ENCODE measurements at places on chromosomes 2 and 18.

DNA sequence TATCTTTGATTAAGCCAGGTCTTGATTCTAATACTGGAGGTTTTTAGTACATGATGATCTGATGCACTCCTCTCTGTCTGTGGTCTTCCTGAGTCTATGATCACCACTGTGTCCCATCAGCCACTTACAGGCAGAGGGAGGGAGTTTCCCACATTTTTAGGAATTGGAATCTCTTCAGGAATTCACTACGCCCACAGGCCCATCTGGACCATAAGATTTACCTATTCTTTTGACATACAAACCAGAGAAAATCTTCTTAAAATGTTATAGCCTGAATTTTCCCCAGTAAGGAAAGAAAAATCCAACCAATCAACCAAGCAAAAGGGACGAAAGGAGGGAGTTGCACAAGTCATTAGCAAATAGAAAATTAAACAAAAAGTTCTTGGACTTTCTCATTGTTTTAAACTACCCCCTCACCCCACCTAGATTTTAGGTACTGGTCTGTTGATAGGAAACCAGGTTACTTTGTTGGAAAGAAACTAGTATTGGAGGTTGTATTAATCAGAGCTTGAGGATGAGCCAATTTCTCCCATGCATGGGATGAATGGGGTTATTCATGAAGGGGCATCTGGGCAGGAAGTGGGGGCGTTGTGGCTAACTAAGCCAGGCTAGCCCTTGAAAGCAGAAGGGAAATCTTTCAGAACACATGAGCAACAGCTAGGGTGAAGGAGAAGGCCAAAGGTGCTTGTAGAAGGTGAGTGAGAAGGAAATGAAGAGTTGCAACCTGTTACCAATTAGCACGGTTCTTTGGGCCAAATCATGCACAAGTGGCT is 328.2 kb upstream of the MEX3C start:
- no peak for DNase-seq

GRCh38 chr2:207067473-207067872 is 98.3 kb downstream of the KLF7 start:
- DNase-seq = no peak

GRCh38 chr2:151570191-151570590 is 160.5 kb downstream of the RIF1 start:
- no peak for DNase-seq

DNA sequence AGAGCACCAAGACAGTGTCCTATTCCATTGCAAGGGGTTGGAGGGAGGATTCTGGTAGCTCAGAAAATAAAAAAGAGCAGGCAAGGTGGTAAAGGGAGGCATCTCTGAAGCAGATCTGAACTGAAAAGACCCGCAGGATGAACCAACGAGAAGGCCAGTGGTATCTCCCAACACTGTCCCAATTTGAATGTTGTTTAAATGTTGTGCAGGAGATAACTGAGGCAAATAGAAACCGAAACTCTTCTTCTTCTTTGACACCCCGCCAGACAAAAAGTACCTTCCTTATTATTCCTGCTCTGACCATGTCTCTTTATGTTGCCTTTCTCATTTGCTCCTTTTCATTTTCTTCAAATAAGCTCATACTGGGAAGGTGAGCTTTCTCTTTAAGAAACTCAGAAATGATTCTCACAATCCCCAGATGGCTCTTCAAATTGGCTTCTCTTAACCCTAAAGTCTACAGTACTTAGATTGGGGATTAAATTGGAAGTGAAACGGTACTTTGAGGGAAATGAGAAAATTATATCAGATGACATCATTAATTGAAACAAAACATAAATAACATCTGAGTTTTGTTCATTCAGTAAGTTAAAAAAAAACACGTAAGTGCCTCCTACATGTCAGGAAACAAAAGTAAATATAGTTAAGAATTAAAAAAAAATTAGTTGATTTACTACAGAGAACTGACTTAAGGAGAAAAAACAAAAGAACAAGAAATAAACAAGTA is 143.6 kb downstream of the WDPCP start:
- no peak for DNase-seq

- no peak for DNase-seq
Measured at GRCh38 chr2:233108611-233109490, 48.7 kb downstream of the INPP5D start.

DNA sequence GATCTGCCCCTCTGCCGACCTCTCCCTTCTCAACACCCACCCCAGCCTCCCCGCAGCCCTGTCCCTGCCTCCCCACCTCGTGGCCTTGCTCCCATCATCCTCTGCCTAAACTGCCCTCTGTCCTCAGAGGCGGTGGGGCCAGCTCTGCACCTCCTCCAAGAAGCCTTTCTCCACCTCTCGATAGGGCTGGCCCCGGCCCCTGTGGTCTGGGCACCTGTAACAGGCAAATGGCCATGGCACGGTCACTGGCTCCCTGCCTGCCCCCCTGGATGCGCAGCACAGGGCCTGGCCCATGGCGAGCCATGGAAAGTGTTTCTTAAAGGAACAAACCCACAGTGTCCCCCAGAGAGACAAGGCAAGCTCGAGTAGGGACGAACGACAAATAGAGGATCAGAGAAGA is 42.0 kb downstream of the MYO7B start:
- DNase-seq = no peak

DNA sequence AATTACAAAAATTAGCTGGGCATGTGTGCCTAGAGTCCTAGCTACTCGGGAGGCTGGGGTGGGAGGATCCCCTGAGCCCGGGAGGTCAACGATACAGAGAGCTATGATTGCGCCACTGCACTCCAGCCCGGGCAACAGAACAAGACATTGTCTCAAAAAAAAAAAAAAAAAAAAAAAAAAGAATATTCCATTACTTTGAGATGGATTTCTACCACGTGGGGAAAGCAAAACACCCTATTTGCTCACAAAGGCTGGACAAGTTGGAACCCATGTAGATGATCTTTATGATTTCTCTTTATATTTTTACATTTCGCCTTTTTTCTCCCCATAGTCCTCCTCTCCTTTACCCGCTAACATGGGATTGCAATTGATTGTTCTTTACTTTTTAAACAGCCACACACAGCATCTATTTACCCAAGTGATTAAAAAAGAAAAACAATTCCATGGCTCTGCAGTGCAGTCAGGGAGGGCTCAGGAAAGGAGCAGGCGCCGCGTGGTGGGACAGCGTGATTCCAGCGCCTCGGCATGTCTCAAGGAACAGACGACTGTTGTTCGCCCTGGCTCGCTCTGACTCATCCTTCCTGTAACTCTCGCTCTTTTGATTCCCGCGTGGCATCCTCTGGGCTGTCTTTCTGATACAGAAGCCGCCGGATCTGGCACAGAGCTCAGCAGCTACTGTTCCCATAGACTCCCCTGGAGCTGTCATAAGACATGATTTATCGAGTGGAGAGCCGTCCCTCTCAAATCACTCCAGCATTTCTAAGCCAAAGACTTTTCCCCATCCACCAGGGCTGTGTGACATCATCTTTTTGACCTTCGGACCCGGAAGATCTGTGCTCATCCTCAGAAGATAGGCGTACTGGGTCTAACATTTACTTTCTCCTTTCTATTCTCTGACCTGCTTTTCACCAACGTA is 230.4 kb upstream of the AGAP1 start:
- no peak for DNase-seq

GRCh38 chr2:132608311-132608710 is 61.7 kb downstream of the LYPD1 start:
- no peak for DNase-seq

DNA sequence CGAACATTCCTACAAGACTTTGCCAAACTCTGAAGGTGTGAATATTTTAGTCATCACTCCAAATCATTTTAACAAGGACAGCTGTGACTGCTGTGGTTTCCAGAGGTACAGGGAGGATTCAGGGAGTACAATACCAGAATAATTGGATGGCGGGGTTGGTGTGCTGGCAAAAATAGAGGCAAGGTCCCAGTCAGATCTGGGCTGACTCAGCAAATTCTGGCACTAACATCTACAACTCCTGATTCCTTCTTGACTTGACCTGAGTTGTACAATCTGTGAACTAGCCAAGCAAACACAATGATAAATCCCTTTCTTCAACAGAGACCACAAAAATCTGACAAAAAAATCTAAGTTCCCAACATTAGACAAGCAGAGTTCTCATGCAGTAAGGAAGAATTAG is 40.4 kb downstream of the RMP24 start:
- DNase-seq = no peak
